Osteoblast (primary cell): ENCODE measurements at places on chromosomes 5 and 9. TPM values are rescaled to one million over a fixed set of nuclear protein-coding genes. Genes with fewer than 3 reads are reported as not detected.
A peak's percentile ranks its signal among the peaks of the same experiment; 100 is the strongest.

DNA sequence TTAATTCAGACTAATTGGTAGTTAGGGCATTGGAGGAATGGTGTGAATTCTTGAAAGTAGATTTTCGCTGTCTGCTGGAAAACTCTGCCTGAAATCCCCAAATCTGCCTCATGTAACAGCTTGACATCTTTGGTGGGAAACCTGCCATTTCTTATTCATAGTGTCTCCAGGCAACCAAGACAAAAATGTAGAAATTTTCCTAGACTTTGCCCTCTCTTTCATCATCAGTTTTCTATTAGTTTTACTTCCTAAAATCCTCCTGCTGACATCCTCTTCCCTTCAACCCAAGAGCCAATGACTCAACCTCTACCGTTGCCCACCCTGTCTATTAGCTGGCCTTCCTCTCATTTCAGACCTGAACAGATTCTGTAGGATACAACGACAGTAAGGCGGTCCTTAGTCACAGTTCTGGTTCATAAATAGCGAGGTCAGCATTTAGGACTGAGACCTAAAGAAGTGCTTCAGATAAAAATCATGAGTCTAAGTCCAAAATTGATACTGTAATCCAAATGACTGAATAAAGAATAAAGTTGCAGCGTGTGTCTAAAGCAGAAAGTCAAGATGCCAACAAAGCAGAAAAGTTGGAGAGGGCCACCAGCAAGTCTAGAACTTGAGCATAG, 133.9 kb downstream of the MUSK start:
- no peak for DNase-seq
- H3K4me1 ChIP-seq, result peaks cover 15% of the 10 kb centered on the region
- no peak overlapping the region for H3K4me3 ChIP-seq
- no peaks in the 10 kb centered on the region for H3K36me3 ChIP-seq
- H3K27me3 ChIP-seq, result no peaks in the 10 kb centered on the region

DNA sequence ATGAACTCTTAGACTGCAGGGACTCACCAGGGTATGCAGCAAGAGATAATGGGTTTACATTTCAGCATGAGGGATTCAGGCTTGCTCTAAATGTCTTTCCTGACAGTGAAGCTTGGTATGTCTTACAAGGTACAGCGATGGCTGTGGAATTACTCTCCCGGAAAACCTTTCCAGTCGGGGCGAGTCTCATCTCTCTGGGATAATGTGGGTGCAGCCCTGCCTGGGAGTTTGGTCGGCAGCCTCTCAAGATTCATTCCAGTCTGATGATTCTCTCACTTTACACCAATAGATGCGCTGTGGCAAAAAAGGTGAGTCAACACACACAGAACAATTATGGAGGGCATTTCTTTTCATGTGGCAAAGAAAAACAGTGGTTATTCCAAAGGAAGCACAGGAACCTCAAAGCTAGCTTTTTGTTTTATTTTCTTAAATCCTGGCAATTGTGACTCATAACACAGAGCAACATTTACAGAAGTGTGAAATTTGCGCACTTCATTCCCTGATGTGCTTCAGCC, 190.3 kb downstream of the DCP2 start:
- no peaks in the 10 kb centered on the region for H3K36me3 ChIP-seq
- H3K27ac ChIP-seq, result peak overlapping the region; percentile 87
- peak overlapping the region; percentile 3 for H3K4me3 ChIP-seq
- DNase-seq, result peak; percentile 58

GRCh38 chr5:143063175-143063970, 293.2 kb downstream of the ARHGAP26 start:
- peaks cover 84% of the 10 kb centered on the region for H3K4me1 ChIP-seq
- H3K4me3 ChIP-seq, result no peak overlapping the region
- H3K27ac ChIP-seq, result peak overlapping the region; percentile 87
- no peaks in the 10 kb centered on the region for H3K36me3 ChIP-seq

DNA sequence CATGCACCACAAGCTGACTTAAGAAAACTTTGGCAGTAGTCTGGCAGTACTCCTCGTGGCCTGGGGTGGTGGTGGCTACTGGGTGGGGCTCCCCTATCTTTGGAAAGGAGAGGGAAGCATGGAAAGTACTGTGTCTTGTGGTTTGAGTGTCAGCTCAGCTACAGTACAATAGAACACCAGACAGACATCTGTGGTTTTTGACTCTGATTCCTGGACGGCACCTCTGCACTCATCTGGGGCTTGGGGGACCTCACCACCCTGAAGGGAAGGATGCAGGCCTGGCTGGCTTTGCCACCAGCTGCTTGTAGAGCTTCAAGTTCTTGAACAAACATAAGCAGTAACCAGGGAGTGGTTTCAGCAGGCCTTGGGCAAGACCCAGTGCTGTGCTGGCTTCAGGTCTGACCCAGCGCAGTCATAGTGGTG, 40.6 kb downstream of the TNFSF8 start:
- no peak overlapping the region for H3K27ac ChIP-seq
- no peak for DNase-seq
- no peak overlapping the region for H3K4me3 ChIP-seq

DNA sequence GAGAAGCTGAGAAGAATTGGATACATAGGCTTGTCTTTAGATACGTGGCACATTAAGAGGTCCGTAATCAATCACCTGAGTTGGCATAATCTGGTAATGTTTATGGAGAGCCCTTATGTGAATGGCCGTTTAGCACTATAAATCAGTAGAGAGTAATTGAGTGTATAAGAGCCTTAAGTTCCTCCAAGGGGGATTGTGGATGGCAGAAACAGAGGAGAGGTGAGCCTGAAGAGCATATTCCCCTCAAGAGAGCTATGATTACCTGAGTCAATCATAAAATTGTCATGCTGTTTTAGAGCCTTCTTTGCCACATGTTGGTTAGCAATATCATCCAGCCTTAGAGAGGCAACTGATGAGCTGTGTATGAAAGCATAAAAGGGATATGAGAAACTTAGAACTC, 58.8 kb downstream of the FOCAD start:
- no peaks in the 10 kb centered on the region for H3K27me3 ChIP-seq
- H3K4me1 ChIP-seq, result no peaks in the 10 kb centered on the region
- no peak overlapping the region for H3K27ac ChIP-seq
- DNase-seq, result no peak
- no peak overlapping the region for H3K4me3 ChIP-seq

GRCh38 chr5:158565017-158565789, 534.5 kb downstream of the EBF1 start:
- no peak overlapping the region for H3K27ac ChIP-seq
- H3K36me3 ChIP-seq, result no peaks in the 10 kb centered on the region
- no peak for DNase-seq
- H3K4me1 ChIP-seq, result peaks cover 4% of the 10 kb centered on the region
- H3K27me3 ChIP-seq, result peaks cover 8% of the 10 kb centered on the region

- DNase-seq, result no peak
- H3K27ac ChIP-seq, result no peak overlapping the region
- H3K36me3 ChIP-seq, result no peaks in the 10 kb centered on the region
- no peak overlapping the region for H3K4me3 ChIP-seq
These were observed 5.5 kb upstream of the GLIS3 start for GRCh38 chr9:4305065-4305985.

- H3K4me1 ChIP-seq, result peaks cover 9% of the 10 kb centered on the region
- peaks cover 3% of the 10 kb centered on the region for H3K27me3 ChIP-seq
- no peaks in the 10 kb centered on the region for H3K36me3 ChIP-seq
- H3K27ac ChIP-seq, result no peak overlapping the region
These were observed 16.3 kb downstream of the DAPK1 start for GRCh38 chr9:87513880-87514535.

DNA sequence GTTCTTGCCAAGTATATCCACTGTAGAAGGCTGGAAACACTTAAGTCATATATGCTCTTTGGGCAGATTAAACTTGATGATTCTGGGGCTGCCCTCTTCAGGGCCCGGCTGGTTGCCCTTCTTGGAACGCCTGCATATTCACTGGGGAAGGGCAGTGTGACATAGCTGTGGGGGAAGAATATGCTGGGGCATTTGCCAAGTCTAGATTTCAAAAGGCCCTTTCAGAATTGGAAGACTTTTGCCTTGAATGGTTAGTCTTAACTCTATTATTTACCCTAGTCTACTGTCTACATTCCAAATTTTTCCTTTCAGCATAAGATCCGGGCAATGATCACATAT, 161.2 kb upstream of the PITX1 start:
- no peaks in the 10 kb centered on the region for H3K36me3 ChIP-seq
- DNase-seq, result peak; percentile 55
- H3K4me3 ChIP-seq, result peak overlapping the region; percentile 13
- H3K27me3 ChIP-seq, result no peaks in the 10 kb centered on the region
- peaks cover 31% of the 10 kb centered on the region for H3K4me1 ChIP-seq

DNA sequence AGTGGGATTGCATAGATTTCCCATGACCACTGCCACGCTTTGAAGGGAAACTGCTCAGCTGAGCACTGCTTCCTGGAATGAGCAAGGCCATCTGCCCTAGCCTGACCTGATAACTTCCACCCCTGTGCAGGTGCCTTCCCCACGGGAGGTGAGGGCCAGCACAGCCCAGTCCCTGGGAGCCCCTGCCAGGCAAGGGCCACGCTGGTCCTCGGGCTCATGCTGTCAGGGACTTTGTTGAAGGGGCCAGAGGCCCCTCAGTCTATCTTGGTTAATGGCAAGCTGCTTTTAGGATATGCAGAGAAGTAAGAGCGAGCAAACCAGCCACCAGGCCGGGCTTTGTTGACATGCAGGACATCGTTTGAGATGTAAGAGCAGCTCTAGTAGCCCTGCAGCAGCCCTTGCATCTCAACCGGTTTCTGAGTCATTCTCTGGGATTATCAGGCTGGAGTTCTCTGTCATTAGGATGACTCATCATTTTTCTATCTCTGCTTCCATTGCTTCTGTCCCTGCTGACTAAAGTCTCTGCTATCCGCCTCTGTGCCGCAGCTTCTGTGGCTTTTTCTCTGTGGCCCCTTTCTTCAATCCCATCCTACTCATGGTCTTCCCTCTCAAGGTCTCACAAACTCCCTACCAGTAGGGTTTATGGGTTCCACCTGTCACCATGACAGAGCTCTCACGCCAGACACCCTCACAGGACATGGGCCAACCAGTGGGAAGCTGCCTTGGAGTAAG, 30.6 kb upstream of the IQGAP2 start:
- DNase-seq, result peak; percentile 84
- H3K27me3 ChIP-seq, result no peaks in the 10 kb centered on the region
- no peaks in the 10 kb centered on the region for H3K36me3 ChIP-seq
- peaks cover 3% of the 10 kb centered on the region for H3K4me1 ChIP-seq

DNA sequence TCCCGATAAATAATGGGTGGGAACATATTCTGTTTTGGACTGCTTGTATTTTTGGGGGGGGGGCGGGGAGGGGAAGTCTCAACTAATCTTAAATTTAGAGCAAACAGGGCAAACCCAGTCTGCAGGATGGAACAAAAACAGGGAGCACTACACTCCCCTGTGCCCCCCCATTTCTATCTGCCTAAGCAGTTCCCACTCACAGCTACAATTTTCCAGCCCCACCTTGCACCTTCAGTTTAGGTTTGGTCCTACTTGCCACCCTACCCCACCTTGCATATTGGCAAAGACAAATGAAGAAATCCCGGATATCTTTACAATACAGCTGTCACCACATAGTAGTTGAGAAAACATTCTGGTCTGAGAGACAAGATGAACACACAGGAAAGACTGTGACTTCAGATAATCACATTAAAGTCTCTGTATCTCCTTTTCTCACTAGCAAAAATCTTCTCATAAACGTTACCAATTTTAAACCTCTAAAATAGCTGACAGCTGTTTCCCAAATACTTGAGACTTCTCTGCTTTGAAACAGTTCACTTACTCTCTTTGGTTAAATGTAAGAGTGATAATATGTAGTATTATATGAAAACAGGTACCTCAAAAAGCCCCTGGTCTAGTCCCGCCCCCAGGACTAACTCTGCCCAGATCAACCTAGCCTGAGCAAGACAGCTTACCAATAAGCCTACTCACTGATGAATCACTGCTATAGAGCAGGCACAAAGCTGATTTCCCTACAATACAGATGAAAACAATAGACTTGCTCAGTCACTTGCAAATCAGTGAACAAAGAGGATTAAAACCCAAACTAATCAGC, 5.2 kb upstream of the RAPGEF6 start:
- peaks cover 16% of the 10 kb centered on the region for H3K36me3 ChIP-seq
- no peak for DNase-seq
- no peaks in the 10 kb centered on the region for H3K27me3 ChIP-seq
- H3K4me3 ChIP-seq, result no peak overlapping the region

DNA sequence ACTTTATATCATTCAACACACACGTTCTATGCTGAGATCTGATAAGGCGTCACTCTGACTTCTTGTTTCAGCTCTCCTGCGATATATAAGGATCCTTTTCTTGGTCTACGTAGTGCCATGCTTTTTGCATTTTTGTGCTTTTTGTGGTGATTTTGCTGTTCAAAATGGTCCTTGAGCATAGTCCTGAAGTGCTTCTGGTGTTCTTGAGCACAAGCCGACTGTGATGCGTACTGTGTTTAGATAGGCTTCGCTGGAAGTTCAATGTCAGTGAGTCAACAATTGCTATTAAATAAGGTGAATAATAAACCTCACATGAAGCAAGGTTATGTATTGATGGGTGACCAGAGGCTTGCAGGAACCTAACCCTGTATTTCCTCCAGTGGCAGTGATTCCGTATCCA, 46.8 kb downstream of the ACO1 start:
- H3K27ac ChIP-seq, result peak overlapping the region; percentile 54
- H3K36me3 ChIP-seq, result peaks cover 54% of the 10 kb centered on the region
- DNase-seq, result no peak

- DNase-seq, result no peak
- H3K4me1 ChIP-seq, result peaks cover 30% of the 10 kb centered on the region
- no peaks in the 10 kb centered on the region for H3K27me3 ChIP-seq
- H3K27ac ChIP-seq, result peak overlapping the region; percentile 91
These were observed 22.0 kb downstream of the DDX31 start for GRCh38 chr9:132647806-132648205.

- H3K4me1 ChIP-seq, result no peaks in the 10 kb centered on the region
- no peak overlapping the region for H3K27ac ChIP-seq
- H3K27me3 ChIP-seq, result no peaks in the 10 kb centered on the region
- H3K4me3 ChIP-seq, result no peak overlapping the region
These were observed 17.2 kb upstream of the UBE2QL1 start for GRCh38 chr5:6431214-6432195.

Gene SLC27A6
- total RNA-seq, result not detected in 2 replicates

Gene IGFBPL1
- 0.36 TPM in 1 of 2 replicates, not detected in the other for total RNA-seq

Gene KCNV2
- total RNA-seq, result not detected in 2 replicates

Gene SPATA31E1
- under 0.01 TPM in 1 of 2 replicates, not detected in the other for total RNA-seq

Gene ADAMTS6
- total RNA-seq, result 135 and 150 TPM in 2 replicates

Gene PCDHB11
- 1.1 and 1.8 TPM in 2 replicates for total RNA-seq
